Activated T-helper 2 cell treated with anti-CD3 and anti-CD28 coated beads, Interferon-gamma antibody, Interleukin-2, Interleukin-4, amounts not matched to agents 10 μg/mL and 5 μg/mL and 100 μg/mL, durations not matched to agents 14 hours and 24 hours and 36 hours (primary cell): ENCODE measurements at places on chromosomes 1 and 21.

- no peak overlapping the region for H3K27ac ChIP-seq
- no peak overlapping the region for H3K4me3 ChIP-seq
- DNase-seq, result no peak
- H3K27me3 ChIP-seq, result no peaks in the 10 kb centered on the region
Observed at GRCh38 chr1:107183011-107183410, 42.2 kb downstream of the NTNG1 start.

- H3K27me3 ChIP-seq, result no peaks in the 10 kb centered on the region
- no peak for DNase-seq
- peaks cover 12% of the 10 kb centered on the region for H3K4me1 ChIP-seq
- no peak within 1 kb of the TSS for H3K27ac ChIP-seq
Observed at GRCh38 chr1:156060937-156061636, at the start of gene RAB25. TSS of gene RAB25 (plus strand) at chr1:156061160. CDS start at chr1:156061401, 241 bp downstream.

GRCh38 chr1:17507915-17508314 is 31.6 kb upstream of the ARHGEF10L start:
- H3K27me3 ChIP-seq, result no peaks in the 10 kb centered on the region
- no peak overlapping the region for H3K4me3 ChIP-seq
- H3K4me1 ChIP-seq, result no peaks in the 10 kb centered on the region

GRCh38 chr1:17553975-17554700 is 14.6 kb downstream of the ARHGEF10L start:
- peaks cover 5% of the 10 kb centered on the region for H3K27me3 ChIP-seq
- no peak overlapping the region for H3K4me3 ChIP-seq
- no peaks in the 10 kb centered on the region for H3K4me1 ChIP-seq
- no peak for DNase-seq
